ENCODE measurements at places on chromosomes 13 and 19.

DNA sequence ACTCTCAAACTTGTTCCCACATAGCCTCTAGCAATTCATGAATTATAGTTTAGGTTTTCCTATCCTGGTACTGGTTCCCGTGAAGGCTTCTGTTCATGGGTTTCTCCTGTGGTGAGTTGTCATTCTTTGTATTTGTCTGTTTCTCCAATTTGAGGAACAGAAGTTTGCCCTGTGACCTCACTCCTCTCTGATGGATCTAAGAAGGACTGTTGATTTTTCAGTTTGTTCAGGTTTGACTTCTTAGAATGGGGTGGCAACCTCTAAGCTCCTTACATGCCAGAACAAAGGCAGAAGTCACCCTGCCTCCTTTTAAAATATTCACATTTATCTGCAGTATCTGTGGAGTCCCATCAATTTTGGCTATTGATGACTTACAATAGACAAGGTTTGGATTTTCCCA lies 354.0 kb downstream of the SPRY2 start:
- DNase-seq = no peak

- DNase-seq = no peak
Observed at GRCh38 chr13:28754698-28755545, 36.2 kb upstream of the SLC46A3 start.

GRCh38 chr13:113854238-113855011 lies 9.5 kb downstream of the GAS6 start:
- DNase-seq = no peak

DNA sequence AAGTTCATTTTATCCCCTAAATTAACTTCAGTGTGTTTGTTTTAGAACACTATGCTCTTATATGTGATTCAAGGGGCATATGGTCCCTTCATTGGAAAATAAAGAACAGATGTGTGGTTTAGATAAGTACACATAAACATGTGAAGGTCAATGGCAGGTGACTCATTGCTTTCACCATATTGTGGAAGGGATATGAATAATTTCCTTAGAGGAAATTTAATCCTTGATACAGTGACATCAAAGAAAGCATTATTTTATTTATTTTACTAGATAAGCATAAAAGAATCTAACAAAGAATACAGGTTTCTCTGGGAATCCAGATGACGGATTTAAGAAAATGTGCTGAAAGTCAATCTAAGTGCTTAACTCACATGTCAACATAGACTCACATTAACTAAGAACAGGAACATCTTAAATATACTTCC lies 373.5 kb downstream of the KCTD12 start:
- no peak for DNase-seq

- no peak for DNase-seq
Observed at GRCh38 chr19:8500158-8500557, 2.3 kb downstream of the PRAM1 start.

GRCh38 chr13:99063952-99064351 lies 86.1 kb upstream of the DOCK9 start:
- DNase-seq = no peak

GRCh38 chr13:38883783-38884182 lies 106.8 kb downstream of the STOML3 start:
- DNase-seq = no peak

DNA sequence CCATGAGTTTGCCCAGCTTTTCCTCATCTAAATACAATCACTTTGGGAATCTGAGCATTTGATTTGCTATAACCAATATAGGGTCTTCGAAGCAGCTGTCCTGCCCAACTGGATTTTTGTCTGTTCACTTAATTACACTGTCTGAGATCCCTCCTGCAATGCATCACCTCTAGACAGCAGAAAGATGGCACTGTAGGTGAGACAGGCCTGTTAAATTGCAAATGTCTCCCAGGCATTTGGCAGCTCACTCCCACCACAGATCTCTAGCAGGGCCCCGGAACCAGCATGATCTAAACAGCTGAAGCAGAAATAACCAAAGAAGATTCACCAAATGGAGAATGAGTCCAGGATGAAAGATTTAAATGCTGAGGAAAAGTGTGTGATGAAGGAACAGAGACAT lies 41.9 kb upstream of the SERPINE3 start:
- no peak for DNase-seq

DNA sequence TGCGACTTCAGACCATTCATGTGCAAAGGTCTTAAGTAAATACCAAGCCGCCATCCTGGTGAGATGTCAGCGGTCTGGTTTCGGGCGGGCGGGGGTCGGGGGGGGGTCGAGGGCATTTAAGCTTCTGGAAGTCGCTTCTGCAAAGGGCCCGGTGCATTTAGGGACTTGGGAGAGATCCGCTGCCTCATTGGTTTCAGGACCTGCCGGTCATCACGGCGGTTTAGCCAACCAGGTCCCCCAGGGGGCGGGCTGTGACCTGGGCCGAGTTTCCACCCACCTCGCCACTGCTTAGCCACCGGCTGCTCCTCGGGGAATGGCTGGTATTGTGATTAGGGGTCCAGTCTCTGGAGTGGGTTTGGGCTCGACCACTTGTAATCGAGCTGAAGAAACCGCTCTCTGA lies 7.8 kb downstream of the ANKLE1 start:
- DNase-seq = no peak

DNA sequence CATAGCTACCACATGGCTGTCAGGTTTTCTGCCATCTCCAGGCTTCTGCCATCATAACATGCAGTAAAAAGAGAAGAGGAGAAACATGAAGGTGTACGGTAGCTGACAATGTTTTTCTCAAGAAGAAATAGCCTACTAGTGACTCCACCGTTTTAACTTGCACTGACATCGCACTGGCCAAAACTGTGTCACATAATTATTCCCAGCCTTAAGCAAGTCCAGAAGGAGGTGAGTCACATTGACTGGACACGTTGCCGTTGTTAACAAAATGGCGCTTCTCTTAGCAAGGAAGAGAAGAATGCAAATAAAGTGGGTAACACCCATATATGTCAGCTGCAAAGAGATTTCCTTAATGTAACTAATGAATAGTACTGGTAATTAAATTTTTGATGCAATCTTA lies 810.4 kb upstream of the SLC10A2 start:
- DNase-seq = no peak

- DNase-seq = no peak
Observed at GRCh38 chr19:29927944-29928625, 14.0 kb upstream of the URI1 start.

GRCh38 chr13:49652355-49653305 lies 24.3 kb downstream of the ARL11 start:
- no peak for DNase-seq

- DNase-seq = no peak
Observed at GRCh38 chr19:42113641-42114348, 18.5 kb downstream of the POU2F2 start.

DNA sequence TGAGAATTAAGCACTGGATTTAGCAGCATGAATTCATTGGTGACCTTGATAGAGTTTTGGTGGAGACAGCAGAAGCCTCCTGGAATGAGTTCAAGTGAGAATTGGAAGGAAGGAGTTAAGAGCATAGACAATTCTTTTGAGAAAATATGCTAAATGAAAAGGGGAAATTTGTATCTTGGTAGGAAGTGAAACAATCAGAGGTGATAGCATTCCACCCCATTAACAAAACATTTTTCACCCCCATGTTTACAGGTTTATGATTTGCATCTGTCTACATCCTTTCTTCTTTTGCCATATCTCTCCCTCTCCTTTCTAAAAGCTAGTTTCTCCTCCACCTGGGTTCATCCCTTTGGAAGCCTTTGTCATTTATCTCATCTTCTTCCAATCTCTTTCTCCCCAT lies 27.5 kb downstream of the LNX2 start:
- DNase-seq = no peak

GRCh38 chr19:15911599-15912235 lies 13.8 kb upstream of the CYP4F2 start:
- no peak for DNase-seq

DNA sequence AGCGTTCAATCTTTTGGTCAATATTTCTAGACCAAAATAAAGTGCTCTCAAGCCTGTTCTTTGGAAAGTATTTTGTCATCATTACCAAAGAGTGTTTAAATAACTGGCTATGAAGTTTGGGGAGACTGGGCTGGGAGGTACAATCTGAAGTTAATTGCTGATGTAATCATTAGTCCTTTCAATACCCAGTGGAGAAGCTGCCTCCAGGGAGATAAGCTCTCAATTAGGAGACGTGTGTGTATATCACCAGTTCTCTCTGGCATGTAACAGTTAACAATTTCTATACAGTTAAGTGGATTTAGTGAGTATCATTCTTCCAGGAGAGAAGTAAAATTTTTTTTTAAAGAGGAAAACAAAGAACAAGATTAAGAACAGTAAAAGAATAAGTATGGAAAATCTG lies 1.4 kb downstream of the COL4A1 start:
- no peak for DNase-seq

GRCh38 chr13:111850976-111851375 lies 216.0 kb upstream of the SOX1 start:
- DNase-seq = no peak

DNA sequence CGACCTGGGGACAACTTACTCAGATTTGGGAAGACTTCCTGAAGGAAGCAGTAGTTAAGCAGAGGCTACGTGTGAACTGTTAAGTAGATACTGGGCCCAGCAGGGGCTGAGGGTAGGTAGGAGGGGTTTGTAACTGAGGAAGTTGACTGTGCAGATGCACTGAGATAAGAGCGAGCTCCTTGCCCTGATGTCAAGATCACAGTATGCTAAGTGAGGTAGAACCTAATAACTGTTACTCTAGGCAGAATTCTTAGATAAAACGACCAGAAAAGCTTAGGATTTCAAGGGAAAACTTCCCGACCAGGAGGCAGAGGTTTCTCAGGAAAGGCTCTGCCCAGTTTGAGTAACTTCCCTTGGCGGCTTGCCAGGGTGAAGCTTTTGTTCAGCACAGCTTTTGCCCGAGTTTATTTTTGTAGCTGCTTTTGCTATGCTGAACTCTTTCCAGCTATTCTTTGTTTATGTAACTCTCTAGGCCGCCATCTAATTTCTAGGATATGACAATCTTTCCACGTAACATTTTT lies 632.1 kb downstream of the DIAPH3 start:
- no peak for DNase-seq

- DNase-seq = no peak
Observed at GRCh38 chr13:25731536-25731935, 320.3 kb downstream of the SHISA2 start.

DNA sequence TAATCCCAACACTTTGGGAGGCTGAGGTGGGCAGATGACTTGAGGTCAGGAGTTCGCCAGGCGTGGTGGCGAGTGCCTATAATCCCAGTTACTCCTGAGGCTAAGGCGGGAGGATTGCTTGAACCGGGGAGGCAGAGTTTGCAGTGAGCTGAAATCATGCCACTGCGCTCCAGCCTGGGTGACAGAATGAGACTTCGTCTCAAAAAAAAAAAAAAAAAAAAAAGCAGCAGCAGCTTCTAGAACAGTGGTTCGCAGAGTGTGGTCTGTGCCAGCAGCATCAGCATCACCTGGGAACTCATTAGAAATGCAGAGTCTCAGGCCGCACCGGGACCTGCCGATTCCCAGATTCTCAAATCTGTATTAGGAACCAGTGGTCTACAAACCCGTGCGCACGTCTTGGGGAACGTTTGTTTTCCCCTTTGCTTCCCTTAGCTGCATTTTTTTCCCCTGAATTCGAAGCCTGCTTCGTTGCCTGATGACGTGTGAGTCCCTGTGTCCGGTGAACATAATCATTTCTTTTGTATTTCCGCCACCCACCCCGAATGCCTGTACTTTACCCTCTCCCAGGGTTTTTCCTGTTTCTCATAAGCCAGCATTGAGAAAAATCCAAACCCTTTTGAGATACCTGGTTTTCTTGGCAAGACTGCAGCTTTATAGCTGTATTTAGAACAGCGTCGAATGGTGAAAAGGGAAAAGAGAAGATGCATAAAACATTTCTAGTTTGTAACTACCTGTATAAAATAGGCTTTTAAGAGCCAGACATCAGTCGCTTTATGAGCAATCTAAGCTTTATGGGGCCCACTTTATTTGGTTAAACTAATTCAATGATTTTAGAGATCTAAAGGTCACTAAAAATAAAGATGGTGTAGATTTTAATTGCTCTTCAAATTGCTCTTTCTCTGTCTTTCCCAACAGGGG lies 49.8 kb downstream of the BICRA start:
- no peak for DNase-seq

DNA sequence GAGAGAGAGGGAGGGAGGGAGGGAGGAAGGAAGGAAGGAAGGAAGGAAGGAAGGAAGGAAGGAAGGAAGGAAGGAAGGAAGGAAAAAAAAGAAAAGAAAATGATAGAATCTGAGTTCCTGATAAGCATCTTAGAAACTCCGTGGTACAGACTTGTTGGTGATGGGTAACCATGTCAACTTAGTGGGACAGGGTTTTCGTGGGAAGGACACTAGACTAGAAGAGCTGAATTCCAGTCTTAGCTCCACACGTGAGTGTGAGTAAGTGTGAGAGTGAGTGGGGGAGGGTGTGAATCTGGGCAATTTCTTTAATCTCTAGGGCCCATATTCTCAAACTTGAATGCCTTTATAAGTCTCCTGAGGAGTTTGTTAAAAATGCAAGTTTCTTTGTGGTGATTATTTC lies 35.0 kb downstream of the PABPC3 start:
- no peak for DNase-seq

DNA sequence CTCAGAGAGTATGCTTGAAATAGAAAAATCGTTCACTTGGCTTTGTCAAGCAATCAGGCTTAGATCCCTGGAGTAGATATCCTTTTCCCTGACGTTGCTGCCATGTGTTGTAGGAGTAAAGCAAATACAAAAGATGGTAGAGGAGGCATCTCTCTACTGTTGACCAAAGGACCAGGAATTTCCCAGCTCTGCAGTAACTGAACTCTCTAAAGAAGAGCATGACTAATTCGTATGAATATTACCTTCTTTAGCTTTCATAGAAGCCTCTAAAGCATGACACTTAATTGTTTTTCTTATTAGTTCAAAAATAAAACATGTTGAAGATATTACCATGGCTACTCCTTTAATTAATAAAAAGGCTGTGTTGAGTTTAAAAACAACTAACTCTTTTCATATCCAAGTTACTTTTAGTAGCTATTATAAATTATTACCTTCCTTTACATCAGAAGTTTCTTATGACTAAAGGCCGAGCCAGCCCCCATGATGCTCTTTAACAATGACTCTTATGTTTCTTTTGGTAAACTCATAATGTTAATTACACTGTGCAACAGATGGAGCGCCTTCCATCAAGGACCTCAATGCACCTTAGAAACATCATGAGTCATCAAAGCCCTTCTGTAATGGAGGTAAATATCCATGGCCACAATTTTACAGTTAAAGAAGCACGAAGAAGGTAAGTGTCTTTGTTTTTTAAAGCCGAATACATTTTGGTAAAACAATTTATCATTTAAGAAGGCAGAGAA lies 352.4 kb downstream of the KLF5 start:
- DNase-seq = no peak

GRCh38 chr13:33999811-34000605 lies 182.1 kb downstream of the RFC3 start:
- DNase-seq = no peak

- DNase-seq = no peak
Observed at GRCh38 chr19:41671486-41671885, 16.6 kb downstream of the CEACAM7 start.

DNA sequence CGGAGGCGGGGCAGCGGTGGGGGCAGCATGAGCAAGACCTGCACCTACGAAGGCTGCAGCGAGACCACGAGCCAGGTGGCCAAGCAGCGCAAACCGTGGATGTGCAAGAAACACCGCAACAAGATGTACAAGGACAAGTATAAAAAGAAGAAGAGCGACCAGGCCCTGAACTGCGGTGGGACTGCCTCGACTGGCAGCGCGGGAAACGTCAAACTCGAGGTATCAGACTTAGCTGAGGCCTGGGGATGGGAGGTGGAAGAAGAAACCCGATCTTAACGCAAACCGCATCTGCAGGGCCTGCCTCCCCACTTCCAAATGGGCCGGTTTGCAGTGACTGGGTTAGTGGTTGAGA lies 693 bp downstream of the RFXAP start:
- no peak for DNase-seq

- DNase-seq = no peak
Observed at GRCh38 chr19:55247621-55248099, 11.2 kb downstream of the PPP6R1 start.
